ENCODE measurements at places on chromosomes 5 and 9.

DNA sequence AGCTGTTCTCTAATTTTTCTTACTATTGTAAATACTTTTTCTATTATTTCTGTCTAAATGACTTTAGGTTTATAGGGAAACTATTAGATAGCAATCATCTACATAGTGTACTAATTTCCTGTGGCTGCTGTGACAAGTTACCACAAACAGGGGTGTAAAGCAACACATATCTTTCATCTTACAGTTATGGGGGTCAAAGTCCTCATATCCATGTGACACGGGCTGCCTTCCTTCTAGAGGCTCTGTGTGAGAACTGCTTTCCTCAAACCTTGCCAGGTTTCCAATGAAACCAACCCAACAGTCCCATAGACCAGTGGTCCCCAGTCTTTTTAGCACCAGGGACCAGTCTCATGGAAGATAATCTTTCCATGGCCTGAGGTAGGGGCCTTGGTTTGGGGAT lies 189.1 kb downstream of the ROR2 start:
- H3K27me3 ChIP-seq, result peaks cover 8% of the 10 kb centered on the region
- H3K4me1 ChIP-seq, result no peaks in the 10 kb centered on the region
- no peak overlapping the region for H3K4me3 ChIP-seq
- no peaks in the 10 kb centered on the region for H3K36me3 ChIP-seq
- no peak overlapping the region for H3K27ac ChIP-seq

- no peaks in the 10 kb centered on the region for H3K36me3 ChIP-seq
- H3K4me3 ChIP-seq, result peak overlapping the region; percentile 3
- H3K27ac ChIP-seq, result peak overlapping the region; percentile 75
- DNase-seq, result peak; percentile 85
- H3K27me3 ChIP-seq, result no peaks in the 10 kb centered on the region
Observed at GRCh38 chr5:150142959-150143349, 12.7 kb downstream of the PDGFRB start.

DNA sequence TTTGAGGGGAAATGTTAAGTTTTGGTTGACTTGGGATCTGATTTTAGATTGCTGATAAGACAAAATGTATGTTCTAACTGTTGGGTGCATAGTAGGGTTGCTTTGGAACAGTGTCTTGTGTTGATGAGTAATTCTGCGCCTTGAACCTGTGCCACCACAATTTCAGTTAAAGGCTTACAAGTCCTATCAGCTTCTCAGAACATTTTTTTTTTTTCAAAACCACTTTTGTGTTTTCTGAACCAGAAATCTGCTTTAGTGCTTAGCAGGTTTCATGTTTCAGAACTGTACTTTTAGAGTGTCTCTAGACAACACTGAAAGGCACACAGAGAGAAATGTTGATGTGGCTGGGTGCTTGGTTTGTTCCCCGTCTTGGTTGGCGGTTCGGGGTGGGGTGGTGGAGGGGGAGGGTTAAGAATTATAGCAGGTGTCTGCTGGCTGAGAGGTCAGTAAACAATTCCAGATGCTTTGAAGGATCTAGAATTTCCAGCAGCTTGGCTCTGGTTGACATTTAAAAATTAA lies 84.6 kb downstream of the ANKRD55 start:
- no peak for DNase-seq
- H3K36me3 ChIP-seq, result no peaks in the 10 kb centered on the region
- no peaks in the 10 kb centered on the region for H3K4me1 ChIP-seq
- H3K4me3 ChIP-seq, result no peak overlapping the region
- H3K27me3 ChIP-seq, result no peaks in the 10 kb centered on the region

GRCh38 chr5:133917785-133918184 lies 50.6 kb downstream of the C5orf15 start:
- H3K27ac ChIP-seq, result no peak overlapping the region
- DNase-seq, result no peak
- H3K4me1 ChIP-seq, result no peaks in the 10 kb centered on the region
- no peak overlapping the region for H3K4me3 ChIP-seq

GRCh38 chr5:83636156-83636555 lies 84.5 kb downstream of the HAPLN1 start:
- H3K4me3 ChIP-seq, result no peak overlapping the region
- H3K27me3 ChIP-seq, result no peaks in the 10 kb centered on the region
- H3K36me3 ChIP-seq, result no peaks in the 10 kb centered on the region
- peaks cover 10% of the 10 kb centered on the region for H3K4me1 ChIP-seq
- no peak for DNase-seq
- no peak overlapping the region for H3K27ac ChIP-seq

Data from PC-3 (cell line).